ENCODE measurements at places on chromosomes 6 and 20.

- DNase-seq: no peak
Measured at GRCh38 chr6:89050155-89050554, 30.4 kb upstream of the PNRC1 start.

GRCh38 chr6:23435126-23435525, 690.9 kb upstream of the NRSN1 start:
- DNase-seq: no peak

GRCh38 chr6:111242452-111242851, 155.1 kb downstream of the SLC16A10 start:
- no peak for DNase-seq

GRCh38 chr6:20253021-20253420, 40.8 kb upstream of the MBOAT1 start:
- no peak for DNase-seq

GRCh38 chr20:48584391-48585060, 243.3 kb downstream of the PREX1 start:
- no peak for DNase-seq

DNA sequence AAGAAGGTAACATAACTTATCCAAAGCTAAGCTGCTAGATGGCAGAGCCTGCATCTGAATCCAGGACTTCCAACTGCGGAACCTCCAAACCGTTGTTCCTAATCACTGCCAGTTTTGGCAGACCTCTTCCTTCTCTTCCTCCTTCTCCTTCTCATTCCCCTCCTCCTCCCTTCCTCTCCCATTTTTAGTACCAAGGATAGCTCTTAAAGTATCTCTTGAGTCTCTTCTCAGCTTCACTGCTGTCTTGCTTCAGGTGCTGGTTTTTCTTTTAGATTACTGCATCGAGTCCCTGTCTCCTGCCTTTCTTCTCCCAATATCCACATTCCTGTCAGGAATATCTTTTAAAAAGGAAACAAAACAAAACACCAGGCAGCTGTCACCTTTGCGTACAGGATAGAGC, 77.1 kb downstream of the CDYL start:
- no peak for DNase-seq

Data from foreskin keratinocyte (primary cell).